ENCODE measurements at places on chromosomes 11 and 22. TPM values are rescaled to one million over a fixed set of nuclear protein-coding genes. Genes with fewer than 3 reads are reported as not detected.

The SAA4 gene
- not detected for total RNA-seq

The OR8K3 gene
- total RNA-seq = not detected

The FBXO3 gene
- 30.9 TPM for total RNA-seq

The UNC93B1 gene
- total RNA-seq = 41.7 TPM

The ATG13 gene
- 72.1 TPM for total RNA-seq

The WNT11 gene
- not detected for total RNA-seq

The TMEM218 gene
- 15.6 TPM for total RNA-seq

The RGL4 gene
- 28.8 TPM for total RNA-seq

The GRM5 gene
- not detected for total RNA-seq

The OR8G5 gene
- total RNA-seq = not detected

The SLC37A2 gene
- 2.2 TPM for total RNA-seq

The OR5A2 gene
- total RNA-seq = not detected

The MS4A8 gene
- total RNA-seq = not detected

The XKR3 gene
- total RNA-seq = not detected

The FXYD6 gene
- not detected for total RNA-seq

The C11orf86 gene
- not detected for total RNA-seq

The CNIH2 gene
- total RNA-seq = 2.1 TPM

The TRIM44 gene
- total RNA-seq = 20.8 TPM

The SMIM35 gene
- total RNA-seq = 0.55 TPM

The IGLL1 gene
- total RNA-seq = 2.2 TPM

The PHOX2A gene
- not detected for total RNA-seq

The MS4A4E gene
- total RNA-seq = not detected

The OR4C16 gene
- total RNA-seq = not detected

The ZP1 gene
- 0.18 TPM for total RNA-seq

The FOSL1 gene
- total RNA-seq = 5.0 TPM

The CARD10 gene
- 0.08 TPM for total RNA-seq

The MYO18B gene
- 1.6 TPM for total RNA-seq

The POU2AF3 gene
- total RNA-seq = not detected

The VPREB3 gene
- not detected for total RNA-seq

The OR8D1 gene
- not detected for total RNA-seq
